ENCODE measurements at places on chromosomes 2 and 18. TPM values are rescaled to one million over a fixed set of nuclear protein-coding genes. Genes with fewer than 3 reads are reported as not detected.

VPS4B gene
- total RNA-seq = 18.0 TPM

RNU2-63P gene
- under 0.01 TPM for total RNA-seq

SMC6 gene
- 3.8 TPM for total RNA-seq

GRCh38 chr2:237514474-237515130, 27.6 kb downstream of the MLPH start:
- DNase-seq = no peak

DNA sequence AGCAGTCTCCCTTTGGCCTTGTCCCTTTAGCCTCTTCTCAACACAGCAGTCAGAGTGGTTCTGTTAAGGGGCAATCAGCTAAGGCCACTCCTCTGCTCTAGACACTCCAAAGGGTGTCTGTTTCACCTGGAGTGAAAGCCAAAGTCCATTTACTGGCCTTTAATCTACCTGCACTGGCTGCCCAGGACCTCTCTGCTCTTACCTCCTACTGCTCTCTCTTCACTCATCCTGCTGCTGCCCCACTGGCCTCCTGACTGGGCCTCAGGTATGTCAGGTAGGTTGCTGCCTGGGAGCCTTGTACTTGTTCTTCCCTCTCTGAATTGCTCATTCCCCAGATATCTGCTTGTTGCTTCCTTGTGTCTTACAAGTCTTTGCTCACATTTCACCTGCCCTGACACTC, 68.2 kb downstream of the PIKFYVE start:
- DNase-seq = no peak

GRCh38 chr2:6986912-6987361, 69.7 kb downstream of the RNF144A start:
- no peak for DNase-seq

GRCh38 chr2:221637851-221638250, 65.7 kb upstream of the EPHA4 start:
- DNase-seq = no peak
